ENCODE measurements at places on chromosomes 7 and 10.
A peak's percentile ranks its signal among the peaks of the same experiment; 100 is the strongest.

- no peak for DNase-seq
Measured at GRCh38 chr7:378551-379455, 88.8 kb downstream of the FOXL3 start.

DNA sequence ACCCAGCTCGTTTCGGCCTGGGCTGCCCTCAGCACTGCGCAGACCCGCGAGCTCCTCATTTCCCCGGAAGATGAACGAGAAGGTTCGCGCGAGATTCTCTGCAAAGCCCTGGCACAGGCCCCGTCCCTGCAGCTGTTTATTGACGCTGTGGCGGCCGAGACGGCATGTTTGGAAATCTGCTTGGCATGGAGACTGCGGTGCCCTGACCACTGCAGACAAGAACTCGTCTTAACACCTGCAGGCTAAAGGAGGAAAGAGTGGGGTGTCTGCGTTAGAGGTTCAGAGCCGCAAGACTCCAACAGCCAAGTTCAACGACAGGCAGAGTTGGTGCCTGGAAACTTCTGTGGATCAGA lies 125.6 kb downstream of the DNAJB6 start:
- DNase-seq, result no peak

DNA sequence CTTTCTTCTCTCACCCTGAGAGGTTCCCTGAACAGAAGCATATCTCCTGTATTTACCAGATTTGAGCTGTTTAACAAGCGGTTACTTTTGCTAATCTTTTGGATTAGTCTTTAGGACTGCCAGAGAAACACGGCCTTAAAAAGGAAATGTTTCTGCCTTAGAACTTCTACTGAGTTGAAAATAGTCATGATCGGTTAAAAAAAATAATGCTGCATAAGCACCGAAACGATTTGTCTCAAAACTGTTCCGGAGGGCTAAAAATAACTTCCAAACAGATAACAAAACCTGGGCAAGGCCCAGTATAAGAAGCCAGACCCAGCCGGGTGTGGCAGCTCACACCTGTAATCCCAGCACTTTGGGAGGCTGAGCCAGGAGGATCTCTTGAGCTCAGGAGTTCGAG lies 43.3 kb upstream of the CYTH3 start:
- no peak for DNase-seq

DNA sequence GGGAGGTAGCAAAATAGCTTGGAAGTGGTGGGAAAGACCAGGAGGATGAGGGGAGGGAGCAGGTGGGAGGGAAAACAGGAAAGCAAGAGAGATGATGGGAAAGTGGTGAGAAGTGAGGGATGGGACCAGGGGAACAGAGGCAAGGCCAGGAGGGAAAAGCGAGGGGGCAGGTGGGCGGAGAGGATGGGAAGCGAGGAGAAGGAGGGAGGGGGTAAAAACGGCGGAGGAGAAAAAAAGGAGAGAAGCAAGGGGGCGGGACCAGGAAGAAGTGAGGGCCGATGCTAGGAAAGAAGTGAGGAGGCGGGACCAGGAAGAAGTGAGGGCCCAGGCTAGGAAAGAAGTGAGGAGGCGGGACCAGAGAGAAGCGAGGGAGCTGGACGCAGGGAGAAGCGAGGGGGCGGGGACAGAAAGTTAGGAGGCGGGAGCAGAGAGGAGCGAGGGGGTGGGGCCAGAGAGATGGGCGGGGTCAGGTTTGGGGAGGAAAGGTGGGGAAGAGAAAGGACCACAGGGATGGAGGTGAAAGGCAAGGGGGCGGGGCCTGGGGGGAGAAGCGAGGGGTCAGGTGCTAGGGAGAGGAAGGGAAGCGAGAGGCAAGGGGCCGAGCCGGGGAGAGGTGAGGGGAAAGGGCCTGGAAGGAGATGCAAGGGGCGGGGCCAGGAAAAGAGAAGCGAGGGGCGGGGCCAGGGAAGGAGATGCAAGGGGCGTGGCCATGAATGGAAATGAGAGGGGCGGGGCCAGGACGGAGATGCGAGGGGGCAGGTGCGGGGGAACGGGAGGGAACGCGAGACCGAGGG lies 984 bp downstream of the SMURF1 start:
- peak; percentile 75 for DNase-seq

DNA sequence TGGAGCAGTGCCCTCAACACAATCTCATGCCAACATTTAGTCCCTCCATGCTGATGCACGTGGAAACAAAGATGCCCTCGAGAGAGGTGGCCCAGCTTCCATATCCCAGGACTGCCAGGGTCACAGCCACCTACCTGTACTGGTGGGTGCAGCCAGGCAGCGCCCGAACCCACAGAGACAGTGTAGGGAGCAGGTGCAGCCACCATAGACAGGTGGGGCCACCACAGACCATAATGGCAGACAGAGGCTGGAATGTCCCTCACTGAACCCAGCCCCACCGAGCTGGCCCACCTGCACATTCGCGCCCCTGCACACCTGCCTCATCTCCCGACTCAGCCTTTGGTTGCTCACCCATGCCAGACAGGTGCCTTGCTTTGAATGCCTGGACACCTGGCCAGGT lies 18.3 kb upstream of the CPXM2 start:
- DNase-seq, result no peak

DNA sequence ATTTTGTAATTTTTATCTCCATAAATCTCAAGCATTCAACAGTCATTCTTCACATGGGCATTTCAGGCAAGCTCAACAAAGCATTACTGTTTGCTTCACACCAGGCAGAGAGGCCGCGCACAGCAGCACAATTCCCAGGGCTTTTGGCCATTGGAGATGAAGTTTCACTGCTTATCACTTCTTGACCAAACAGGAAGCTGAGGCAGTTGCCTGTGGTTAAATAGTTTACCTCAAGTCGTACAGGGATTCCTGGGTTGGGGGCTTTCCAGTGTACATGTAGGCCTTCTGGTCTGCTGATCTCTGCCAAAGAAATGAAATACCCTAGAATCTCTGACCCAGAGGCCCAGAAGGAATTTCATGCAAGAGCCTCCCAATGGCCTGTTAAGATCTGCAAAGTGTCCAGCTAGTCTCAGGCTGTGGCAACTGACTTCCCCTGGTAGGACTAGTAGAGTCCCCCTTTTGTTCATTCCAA lies 11.2 kb upstream of the PRDX3 start:
- no peak for DNase-seq

DNA sequence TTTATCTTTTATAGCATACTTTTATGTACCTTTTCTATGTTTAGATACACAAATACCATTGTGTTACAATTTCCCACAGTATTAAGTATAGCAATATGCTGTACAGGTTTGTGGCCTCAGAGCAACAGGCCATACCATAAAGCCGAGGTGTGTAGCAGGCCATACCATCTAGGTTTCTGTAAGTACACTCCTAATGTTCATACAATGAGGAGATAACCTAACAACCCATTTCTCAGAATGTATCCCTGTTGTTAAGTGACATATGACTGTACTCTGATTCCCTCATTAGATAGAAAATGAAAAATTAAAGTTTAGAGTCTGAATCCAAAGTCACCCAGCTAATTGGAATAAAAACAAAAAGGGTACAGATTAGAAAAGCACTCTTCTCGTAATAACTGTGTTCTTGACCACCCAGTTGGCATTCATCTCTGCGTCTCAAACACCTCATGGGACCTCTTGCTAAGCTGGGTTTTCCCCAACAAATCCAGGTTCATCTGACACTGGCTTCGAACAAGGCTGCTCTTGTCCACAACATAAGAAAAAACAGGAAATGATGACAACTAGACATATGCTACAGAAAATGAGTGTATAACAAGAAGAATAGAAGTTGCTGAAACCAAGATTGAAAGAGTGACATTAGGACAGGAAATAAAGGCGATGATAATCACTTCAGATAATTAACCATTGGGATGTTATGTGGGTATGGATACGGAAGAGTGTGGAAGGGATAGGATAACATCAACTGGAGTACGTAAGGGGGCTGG lies 1.4 kb downstream of the NDUFB8 start:
- no peak for DNase-seq

GRCh38 chr10:102729029-102730026 lies 14.4 kb upstream of the WBP1L start:
- peak; percentile 11 for DNase-seq

GRCh38 chr7:11665357-11665756 lies 166.6 kb downstream of the THSD7A start:
- DNase-seq, result no peak

- DNase-seq, result no peak
Measured at GRCh38 chr10:1316809-1317143, 260.6 kb downstream of the WDR37 start.

DNA sequence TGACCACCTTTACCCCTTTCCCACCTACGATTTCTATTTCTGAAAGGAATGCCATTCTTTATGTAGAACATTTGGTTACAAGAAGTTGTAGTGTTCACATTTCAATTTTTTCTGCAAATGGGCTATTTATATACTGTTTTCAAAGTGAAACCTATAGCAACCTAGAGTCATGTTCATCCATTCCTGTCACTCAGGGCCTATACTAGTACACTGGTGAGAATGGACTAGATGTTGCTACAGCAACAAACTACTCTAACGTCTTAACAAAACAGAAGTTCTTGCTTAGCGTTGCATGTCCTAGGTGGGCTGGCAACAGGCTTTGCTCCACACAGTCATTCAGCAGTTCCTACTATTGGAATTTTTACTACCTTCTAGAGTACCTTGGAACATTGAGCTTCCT lies 16.3 kb downstream of the CASD1 start:
- DNase-seq, result no peak

DNA sequence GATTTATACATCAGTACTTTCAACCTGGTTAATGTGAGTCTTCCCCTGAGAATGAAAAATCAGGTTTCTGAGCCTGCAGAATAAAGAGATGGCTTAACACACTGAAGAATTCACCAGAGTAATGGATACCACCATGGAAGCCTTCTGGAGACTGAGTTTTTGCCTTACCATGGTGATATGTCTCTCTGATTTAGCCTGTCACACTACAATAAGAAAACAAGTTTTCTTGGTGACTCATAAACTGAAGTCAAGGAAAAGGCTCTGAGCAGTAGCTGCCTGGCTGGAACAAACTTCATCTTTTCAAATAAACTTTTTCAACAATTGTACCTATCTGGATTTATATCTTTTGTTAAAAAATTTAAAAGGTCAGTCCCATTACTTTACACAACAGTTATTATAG lies 229.0 kb downstream of the PRPF18 start:
- no peak for DNase-seq

DNA sequence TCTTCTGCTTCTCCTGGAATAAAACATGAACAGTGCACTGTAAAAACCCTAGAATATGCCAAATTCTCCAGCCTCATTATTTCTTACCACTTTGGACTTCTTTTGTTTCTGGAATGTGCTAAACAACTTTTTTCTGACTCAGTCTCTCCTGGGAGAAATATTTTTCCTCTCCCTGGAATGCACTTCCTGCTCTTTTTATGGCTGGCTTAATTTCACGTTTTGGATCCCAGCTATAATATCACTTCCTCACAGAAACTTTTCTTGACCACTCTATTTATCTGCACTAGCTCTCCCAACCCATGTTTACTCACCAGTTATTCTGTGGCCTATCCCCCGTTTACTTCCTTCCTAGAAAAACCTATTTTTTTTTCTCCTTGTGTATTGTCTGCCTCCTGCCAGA lies 26.7 kb downstream of the ABCB5 start:
- no peak for DNase-seq

DNA sequence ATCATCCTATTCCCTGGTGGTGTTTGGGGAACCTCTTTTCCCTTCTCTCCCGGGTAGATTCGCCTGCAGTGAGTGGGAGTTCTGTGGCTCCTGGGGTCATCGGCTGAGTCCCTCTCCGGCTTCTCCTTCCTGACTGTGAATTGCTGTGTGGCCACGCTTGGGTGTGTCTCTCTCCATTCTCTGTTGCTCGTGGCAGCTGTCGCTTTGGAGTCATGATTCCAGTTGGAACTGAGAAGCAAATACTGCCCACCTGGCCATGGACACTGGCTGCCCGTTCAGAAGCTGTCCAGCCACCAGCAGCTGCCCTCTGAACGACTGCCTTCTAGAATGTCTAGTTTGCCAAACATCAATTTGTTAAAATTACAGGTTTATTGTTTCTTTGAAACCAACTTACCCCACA lies 23.1 kb upstream of the PITRM1 start:
- DNase-seq, result no peak

DNA sequence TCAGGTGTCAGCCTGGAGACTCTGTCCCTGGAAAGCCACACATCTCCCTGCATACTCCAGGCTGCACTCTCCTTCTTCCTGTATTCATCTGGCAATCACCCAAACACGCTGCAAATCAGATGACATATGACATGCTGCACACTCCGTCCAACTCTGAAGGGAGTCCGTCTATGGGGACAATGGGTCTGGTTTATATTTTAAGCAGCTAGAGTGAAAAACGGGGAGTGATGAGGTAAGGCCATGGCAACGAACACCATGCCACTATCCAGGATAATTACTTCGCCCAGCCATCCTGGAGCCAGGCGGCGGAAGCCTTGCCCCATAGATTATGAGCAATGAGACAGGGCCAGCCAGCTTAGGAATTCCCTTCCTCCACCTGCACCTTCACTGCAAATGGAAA lies 140.1 kb downstream of the PLXNA4 start:
- DNase-seq, result no peak

DNA sequence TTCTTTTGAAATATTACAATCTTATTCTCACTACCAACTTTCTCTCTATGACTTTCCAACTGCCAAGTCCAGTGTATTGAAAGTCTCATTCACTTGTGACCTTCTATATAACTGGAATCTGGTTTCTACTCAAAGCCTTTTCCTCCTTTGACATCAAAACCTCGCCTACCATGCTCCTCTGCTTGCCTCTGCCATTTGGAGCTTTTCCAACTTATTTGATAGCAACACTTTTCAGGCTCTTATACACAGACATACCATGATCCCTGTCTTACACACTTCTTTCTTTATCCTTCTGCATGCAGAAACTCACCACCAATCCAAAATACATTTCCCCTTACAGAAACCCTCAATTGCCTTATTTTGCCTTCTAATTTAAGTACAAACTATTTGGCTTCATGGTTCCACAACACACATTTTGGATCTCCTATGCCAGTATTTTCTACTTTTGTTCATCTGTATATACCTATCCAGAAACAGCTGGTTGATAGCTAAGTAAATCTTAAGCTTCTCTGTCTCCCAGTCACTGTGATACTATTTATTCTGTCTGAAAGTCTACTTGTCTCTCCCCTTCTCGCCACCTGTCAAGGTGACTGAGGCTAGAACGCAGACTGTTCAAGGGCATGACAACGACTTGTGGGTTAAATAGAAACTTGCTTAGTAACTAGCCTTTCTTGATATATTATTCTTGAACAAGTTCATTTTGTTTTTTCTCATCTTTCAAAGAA lies 22.4 kb downstream of the GNG11 start:
- no peak for DNase-seq

DNA sequence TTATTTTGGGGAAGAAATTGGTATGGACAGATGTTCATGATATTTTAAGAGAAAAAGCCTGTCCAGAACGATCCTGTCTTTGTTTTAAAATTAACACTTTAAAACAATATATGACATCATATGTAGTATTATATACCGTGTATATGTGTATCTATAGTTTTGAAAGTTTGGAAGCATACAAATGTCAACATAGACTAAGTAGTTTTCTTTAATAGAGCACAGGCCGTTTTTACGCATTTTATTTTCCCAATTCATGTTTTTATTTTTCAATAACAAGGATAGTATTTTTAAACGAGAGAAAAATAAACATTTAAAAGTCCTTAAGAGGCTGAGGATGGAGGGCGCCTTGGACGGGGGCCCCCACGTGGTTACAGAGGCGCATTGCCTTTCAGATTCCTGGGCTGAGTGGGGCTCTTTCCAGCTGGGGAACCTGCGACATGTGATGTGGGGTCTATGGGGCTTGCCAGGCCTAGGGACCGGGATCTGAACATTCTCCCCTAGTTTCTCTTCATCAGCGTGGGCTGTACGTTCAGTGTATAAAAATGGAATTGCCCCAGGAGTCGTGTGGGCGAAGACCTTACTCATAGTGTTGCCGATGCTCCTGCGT lies 127.8 kb upstream of the ZNF746 start:
- DNase-seq, result no peak

All from stimulated activated CD8-positive, alpha-beta memory T cell treated with anti-CD3 and anti-CD28 coated beads, Interleukin-15, amount 100 ng/mL, for 4 hours (primary cell).